NCI-H146 (cell line): ENCODE measurements at places on chromosomes 4 and X.

- DNase-seq = no peak
Observed at GRCh38 chrX:113058634-113059033, 218.0 kb upstream of the AMOT start.

- no peak for DNase-seq
Observed at GRCh38 chr4:165814256-165815020, 58.6 kb upstream of the TLL1 start.

- no peak for DNase-seq
Observed at GRCh38 chr4:10438924-10439323, 18.3 kb downstream of the ZNF518B start.

DNA sequence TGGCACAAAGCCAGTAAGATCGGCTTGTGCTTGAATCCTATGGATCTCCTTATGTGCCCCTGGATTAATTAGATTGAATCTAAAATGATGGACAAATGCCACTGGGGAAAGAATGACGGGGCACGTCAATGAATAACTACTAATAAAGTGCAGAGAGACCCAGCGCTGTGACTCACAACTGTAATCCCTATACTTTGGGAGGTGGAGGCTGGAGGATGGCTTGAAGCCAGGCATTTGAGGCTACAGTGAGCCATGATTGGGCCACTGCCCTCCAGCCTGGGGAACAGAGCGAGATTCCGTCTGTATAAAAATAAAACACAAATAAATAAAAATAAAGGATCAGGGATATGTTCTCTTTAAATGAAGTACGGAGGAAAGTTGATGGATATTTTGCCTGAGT is 179.4 kb downstream of the DCHS2 start:
- no peak for DNase-seq

GRCh38 chrX:49269767-49270248 is at the start of gene PPP1R3F:
PPP1R3F (plus strand) TSS chrX:49269793; CDS start chrX:49269870, 77 bp downstream.
- peak; percentile 54 for DNase-seq

DNA sequence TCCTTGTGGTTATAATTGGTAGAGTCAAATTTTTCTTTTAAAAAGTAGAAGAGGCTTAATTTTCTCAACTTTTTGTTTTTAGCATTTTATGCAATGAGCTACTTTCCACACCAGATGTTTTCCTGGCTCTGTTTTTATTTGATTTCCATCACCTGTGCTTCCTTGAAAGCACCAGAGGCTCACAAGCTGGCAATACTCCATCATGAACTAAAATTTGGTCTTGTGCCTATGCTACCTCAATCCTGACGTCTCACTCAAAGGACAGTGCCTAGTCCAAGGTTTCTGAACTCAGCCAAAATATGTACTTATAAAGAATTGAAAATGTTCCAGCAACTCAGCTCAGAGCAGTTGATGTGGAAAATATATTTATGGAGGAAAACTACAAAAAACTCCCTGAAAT is 914.0 kb upstream of the PRKX start:
- no peak for DNase-seq

DNA sequence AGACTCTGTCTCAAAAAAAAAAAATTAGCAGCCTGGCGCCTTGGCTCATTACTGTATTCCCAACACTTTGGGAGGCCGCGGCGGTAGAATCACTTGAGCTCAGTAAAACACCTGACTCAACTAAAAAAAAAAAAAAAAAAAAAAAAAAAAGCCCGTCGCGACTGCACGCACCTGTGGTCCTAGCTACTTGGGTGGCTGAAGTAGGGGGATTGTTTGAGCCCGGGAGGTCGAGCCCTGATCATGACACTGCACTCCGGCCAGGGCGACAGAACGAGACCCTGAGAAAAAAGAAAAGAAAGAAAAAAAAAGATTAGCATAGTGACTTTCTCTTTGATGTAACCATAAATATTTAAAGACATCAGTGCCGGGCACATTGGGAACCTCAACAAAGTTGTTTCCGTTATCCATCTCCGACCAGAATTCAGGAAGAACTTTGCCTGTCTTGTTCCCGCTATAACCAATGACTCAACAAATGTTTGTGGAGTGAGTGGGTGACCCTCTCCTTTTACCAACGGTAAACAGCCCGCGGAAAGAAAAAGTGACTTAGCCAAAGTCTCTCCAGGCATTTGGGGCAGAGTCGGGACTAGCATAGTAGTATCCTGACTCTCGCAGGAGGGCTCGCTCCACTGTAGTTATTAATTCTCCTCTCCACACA is 553 bp upstream of the MED28 start:
- DNase-seq = no peak

DNA sequence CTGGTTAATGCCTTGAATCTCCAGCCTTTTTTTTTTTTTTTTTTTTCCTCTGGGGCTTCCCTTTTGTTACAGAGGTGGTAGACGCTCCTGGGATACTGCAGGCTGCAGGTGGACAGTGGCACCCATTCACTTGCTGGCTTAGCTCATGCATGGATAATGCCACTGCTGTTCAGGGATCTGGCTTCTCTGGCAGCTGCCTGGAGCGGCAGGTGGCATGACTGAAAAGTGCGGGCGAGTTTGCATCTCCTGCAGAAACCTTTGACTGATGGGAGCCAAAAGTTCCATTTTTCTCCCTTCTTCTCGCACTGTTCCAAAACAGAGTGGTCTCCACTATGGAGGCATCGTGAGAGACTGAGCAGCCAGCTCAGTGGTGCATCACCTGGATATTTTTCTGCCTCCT is 5.9 kb upstream of the STIM2 start:
- DNase-seq = peak; percentile 63

- DNase-seq = no peak
Observed at GRCh38 chrX:119537487-119537886, 27.7 kb downstream of the STEEP1 start.

DNA sequence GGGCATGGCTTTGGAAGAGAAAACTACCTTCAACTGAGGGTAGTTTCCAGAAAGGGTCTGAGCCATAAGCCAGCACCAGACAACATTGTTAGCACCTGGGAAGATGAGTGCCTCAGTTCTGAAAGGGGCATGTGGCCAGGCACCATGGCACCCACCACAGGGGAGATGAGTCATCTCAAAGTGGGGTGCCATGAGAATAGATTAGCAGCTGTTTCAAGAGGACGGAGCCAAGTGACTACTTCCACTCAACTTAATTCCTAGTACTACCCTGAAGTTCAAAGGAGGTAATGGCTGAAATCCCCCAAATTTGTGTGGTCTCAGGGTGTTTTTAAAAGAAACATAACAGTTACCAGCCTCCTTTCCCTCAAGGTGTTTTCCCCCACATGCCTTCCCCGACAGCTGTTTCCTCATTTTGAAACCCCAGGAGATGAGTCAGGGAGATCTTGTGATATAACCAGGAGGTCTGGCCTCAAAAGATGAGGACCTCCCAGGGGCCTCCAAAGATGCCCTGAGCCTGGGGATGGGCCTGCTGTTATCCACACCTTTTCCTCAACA is 27.8 kb upstream of the FTHL17 start:
- DNase-seq = no peak

DNA sequence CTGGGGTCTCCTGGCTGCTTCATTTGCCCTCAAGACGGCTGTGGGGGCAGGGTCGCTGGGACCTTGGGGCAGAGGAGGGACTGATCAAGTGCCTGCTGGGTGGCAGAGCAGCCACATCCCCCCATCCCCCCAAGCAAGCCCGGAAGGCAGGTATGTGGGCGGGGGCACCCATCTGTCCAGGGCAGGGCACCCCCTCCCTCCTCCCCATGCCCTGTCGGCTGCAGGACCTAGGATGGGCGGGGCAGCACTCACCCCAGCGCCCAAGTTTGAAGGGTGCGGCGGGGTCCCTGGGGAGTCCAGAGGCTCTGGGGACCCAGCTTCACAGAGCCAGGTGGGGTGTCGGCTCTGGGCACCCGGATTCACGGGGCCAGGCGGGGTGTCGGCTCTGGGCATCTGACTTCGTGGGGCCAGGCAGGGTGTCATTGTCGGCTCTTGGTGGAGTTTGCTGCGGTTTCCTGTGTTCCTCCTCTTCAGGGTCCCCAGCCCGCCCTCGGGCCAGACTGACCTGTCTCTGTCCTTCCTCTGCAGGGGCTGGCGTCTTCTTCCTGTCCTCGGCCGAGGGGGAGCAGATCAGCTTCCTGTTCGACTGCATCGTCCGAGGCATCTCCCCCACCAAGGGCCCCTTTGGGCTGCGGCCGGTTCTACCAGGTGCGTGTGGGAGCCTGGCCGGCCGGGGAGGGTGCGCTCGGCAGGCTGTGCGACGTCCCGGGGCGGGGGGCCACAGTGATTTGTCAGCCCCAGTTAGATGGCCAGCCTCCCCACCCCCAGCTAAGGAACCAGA is 22.1 kb downstream of the DOK7 start:
- DNase-seq = peak; percentile 70

DNA sequence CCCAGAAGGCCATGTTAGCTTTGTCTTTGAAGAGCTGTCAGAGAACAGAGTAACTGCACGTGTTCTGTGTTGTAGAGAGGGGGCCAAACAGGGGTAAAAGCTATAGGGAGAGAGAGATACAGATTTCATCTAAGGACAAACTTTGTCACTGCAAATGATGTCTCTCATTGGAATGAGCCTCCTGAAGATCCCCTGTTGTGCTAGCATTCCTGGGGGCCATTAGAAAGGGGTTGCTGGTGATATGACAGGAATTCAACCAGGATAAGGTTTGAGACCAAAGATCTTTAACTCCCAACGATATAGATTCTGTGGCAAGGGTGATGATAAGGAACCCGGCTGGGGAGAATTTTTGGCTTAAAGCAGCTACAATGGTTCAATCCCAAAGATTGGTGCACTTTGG is 16.8 kb downstream of the MID1 start:
- no peak for DNase-seq

GRCh38 chr4:95524184-95524583 is 24.6 kb downstream of the UNC5C start:
- DNase-seq = no peak
